ENCODE measurements at places on chromosomes 5 and 9.

DNA sequence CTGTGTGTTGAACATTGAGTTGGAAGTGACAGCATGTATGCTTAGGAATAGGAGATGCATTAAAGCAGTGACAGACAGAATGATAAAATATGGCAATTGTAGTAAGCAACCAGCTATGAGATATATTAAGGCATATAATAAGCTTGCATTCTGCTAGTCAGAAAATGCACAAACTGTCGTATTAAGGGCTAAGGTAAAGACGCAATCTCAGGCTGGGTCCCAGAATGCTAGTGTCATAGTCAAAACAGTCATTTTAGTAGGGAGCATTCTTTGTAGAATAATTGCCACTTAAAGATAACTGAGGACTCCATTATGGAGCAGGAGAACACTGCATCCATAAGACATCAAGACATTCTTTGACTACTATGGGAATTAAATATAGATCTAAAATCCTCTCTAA, 1369.7 kb upstream of the C9orf72 start:
- no peak for DNase-seq

GRCh38 chr5:148825716-148826052, 727 bp upstream of the ADRB2 start:
- DNase-seq: peak; percentile 62

GRCh38 chr9:132880324-132880661, 1.6 kb downstream of the SPACA9 start:
- no peak for DNase-seq

DNA sequence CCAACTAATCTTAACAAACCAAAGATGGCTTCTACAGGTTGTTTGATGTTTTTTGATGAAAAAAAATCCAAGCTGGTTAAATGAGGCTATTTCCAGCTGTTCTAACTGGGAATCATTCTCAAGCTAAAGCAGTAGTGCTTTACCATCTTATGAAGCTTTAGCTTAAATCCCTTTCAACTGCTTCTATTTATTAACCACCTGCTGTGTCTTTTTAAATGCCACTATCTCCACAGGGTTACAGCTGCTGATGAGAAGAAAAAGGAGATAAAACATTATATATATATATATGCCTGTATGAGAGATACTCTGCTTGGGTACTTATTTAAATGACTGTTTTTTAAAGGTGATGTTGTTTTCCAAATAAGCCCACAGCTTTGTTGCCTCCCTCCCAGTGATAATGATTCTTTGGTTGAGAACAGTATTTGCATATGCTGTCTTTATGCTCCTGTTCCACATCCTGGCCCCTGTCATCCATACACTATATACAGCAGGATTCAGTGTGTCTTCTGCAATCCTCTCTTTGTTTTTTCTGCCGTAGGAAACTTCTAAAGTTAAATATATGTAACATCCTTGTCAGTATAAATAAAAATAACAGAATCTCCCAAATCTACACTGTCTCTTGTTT, 164.0 kb downstream of the PAM start:
- DNase-seq: no peak

GRCh38 chr5:145936401-145937131, at the start of gene SH3RF2:
Gene SH3RF2 (plus strand): TSS chr5:145936578. CDS start chr5:145937929, 1,351 bp downstream.
- peak; percentile 13 for DNase-seq
